ENCODE measurements at places on chromosomes 6 and 20. TPM values are rescaled to one million over a fixed set of nuclear protein-coding genes. Genes with fewer than 3 reads are reported as not detected.

Gene SEMG1
- not detected for total RNA-seq

Gene ZNF391
- 0.25 TPM for total RNA-seq

Gene CRISP3
- not detected for total RNA-seq

Gene OR2B6
- total RNA-seq: 0.14 TPM

Gene IRF4
- 0.21 TPM for total RNA-seq

Gene BFSP1
- 4.0 TPM for total RNA-seq

Gene PPP1R10
- 45.7 TPM for total RNA-seq

Gene C6orf132
- 3.5 TPM for total RNA-seq

Gene RIPPLY2
- total RNA-seq: not detected

Gene HSPA1L
- total RNA-seq: 1.1 TPM

Gene STK38
- 15.9 TPM for total RNA-seq

Gene ENPP1
- total RNA-seq: 1.6 TPM

Gene OPRM1
- not detected for total RNA-seq

Gene NHSL1
- total RNA-seq: 4.7 TPM

Gene PRSS16
- 2.5 TPM for total RNA-seq
